ENCODE measurements at places on chromosomes 4 and X.

DNA sequence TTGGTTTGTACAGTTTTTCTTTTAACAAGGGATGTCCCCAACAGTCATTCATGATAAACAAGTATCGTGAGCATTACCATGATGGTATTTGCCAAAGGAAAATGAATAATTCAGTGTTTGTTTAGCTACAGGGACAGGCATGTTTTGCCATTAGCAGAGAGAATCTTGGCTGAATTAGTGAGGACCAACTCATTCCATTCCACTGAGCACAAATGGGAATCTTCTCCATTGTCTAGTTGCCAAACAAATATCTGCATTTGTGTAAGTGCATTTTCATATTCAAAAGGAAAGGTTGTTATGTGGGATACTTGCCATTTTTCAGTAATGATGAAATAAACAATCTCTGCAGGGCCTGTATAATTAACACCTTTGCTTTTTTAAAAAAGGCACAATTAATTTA lies 1762.6 kb downstream of the RPA4 start:
- no peak for DNase-seq

GRCh38 chr4:148868191-148868590 lies 426.0 kb upstream of the NR3C2 start:
- no peak for DNase-seq

DNA sequence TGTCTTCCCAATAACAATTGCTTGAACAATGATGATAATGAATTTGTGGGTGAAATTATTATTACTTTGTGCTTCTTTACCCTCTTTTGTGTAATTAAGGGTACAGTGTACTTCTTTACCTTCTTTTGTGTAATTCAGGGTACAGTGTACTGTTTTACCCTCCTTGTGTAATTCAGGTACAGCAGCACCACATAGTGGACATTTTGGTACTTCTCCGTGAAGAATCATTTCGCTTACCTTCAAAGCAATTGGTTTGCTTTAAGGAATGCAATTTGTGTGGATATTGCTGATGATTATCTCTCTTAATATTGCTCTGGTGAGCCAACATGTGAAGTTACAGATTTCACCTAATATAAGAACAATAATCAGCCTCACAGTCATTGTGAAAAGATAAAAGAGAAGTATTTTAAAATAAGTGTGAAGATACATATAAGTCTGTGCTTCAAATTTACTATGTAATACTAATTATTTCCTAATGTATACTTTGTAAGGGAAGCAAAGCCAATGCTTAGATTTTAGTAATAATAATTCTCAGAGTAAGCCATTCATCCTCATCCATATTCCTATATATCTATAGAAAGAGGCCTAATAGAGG lies 27.2 kb upstream of the SEC24B start:
- no peak for DNase-seq

DNA sequence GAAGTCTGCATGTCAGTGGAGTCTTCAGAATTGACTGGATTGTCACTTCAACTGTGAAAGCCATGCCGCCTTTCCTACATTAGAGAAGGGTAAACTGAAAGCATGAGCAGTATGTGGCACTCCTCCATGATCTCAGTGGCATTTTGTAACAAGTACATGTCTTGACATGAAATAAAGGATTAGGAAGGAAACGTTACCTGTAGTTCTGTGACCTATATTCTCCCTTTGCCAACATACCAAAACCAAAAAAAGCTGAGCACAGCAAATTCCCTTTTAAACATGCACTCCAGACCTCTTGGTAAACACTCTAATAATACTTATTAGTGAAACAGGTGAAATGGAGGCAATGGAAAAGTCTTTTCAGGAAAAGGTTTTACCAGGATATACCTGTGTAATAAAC lies 344.2 kb downstream of the GRIA2 start:
- DNase-seq, result no peak

GRCh38 chrX:107718156-107718621 lies 57.4 kb downstream of the TSC22D3 start:
- no peak for DNase-seq

Measured in stimulated activated CD4-positive, alpha-beta T cell treated with anti-CD3 and anti-CD28 coated beads, Interleukin-12 subunit alpha, Interleukin-12 subunit beta, amount 100 ng/mL, for 24 hours (primary cell).